ENCODE measurements at places on chromosomes 4 and X. TPM values are rescaled to one million over a fixed set of nuclear protein-coding genes. Genes with fewer than 3 reads are reported as not detected.
A peak's percentile ranks its signal among the peaks of the same experiment; 100 is the strongest.

DNA sequence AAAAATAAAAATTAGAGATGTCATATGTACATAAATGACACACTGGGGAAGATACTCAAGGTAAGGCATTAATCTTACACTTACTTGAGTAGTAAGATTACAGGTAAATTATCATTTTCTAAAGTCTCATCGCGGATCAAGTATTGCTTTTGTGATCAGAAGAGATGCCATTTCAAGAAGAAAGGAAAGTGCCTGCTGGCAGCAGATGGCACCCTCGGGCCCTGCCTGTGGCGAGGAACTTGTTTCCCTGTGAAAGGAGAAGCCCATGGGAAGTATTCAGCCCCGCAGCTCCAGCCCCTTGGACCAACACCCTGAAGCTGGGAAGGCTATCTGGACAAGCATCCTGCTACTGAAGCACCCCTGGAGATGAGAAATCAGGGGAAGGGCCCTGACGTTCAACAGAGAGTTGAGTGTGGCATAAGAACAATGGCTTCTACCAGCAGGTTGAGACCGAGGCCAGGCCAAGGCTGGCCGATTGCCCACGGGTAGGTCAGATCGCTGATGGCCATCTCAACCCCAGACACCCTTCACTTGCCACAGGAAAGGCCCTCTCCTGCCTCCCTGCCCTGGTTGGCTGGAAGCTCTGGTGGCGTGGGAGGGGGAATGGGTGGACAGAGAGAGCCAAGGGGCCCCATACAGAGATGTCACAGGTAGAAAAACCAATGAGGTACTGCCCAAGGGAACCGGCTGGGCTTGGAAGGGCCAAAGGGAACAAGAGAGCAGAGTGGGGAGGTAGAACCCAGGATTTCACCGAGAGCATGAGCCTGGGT lies 18.8 kb upstream of the MXD4 start:
- no peak overlapping the region for H3K4me3 ChIP-seq
- no peaks in the 10 kb centered on the region for H3K27me3 ChIP-seq
- no peaks in the 10 kb centered on the region for H3K36me3 ChIP-seq
- no peak for DNase-seq

DNA sequence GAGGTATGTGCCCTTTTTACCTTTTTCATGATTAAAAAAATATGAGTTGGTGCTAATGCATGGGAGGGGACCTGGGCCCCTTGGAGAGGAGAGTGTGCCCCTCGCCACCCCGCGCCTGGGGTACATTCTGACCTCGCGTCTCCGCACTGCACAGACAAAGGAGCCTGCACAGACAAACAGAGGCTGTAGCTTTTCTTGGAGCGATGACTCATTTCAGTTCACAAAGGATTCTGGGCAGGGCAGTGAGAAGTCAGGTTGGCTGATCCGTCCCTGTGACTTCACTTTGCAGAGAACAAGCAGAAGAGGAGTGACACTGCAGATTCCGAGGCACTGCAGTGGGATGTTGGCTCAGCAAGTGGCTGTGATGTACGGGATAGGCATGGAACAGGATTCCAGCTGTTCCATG lies 82.9 kb downstream of the STOX2 start:
- peak overlapping the region; percentile 53 for H3K4me3 ChIP-seq
- no peaks in the 10 kb centered on the region for H3K27me3 ChIP-seq
- peak; percentile 28 for DNase-seq
- peak overlapping the region; percentile 3 for H3K27ac ChIP-seq
- H3K4me1 ChIP-seq = peaks cover 15% of the 10 kb centered on the region

DNA sequence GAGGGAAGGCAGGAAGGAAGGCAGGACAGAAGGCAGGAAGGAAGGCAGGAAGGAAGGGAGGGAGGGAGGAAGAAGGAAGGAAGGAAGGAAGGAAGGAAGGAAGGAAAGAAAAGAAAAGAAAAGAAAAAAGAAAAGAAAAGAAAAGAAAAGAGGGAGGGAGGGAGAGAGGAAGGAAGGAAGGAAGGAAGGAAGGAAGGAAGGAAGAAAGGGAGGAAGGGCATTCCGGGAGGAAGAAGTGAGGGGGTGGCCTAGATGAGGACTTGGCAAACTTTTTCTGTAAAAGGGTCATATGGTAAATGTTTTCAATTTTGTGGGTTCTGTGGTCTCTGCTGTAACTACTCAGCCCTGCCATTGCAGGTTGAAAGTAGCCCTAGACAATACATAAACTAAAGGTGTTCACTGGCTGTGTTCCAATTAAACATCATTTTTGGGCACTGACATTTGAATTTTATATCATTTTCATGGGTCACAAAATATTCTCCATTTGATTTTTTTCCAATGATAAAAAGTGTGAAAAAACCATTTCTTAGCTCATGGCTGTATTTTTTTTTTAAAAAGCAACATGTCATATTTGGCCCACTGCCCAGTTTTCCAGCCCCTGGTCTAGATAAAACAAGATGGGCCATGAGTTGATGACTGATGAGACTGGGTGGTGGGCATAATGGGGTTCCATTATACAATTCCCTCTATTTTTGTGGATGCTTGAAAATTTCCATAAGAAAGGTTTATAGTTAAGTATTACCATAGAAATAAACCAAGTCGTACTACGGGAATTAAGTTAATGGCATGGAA lies 3.1 kb downstream of the ZNF630 start:
- no peaks in the 10 kb centered on the region for H3K4me1 ChIP-seq
- no peak overlapping the region for H3K27ac ChIP-seq
- no peaks in the 10 kb centered on the region for H3K36me3 ChIP-seq
- no peaks in the 10 kb centered on the region for H3K27me3 ChIP-seq
- DNase-seq = no peak

- peak; percentile 13 for DNase-seq
- H3K27ac ChIP-seq = no peak overlapping the region
- H3K4me1 ChIP-seq = no peaks in the 10 kb centered on the region
- H3K27me3 ChIP-seq = no peaks in the 10 kb centered on the region
These were observed 22.4 kb upstream of the ARMCX4 start for GRCh38 chrX:101462892-101463291.

The P2RY8 gene
- 0.18 TPM for total RNA-seq

The GPRASP2 gene
- total RNA-seq = 7.4 TPM
